Stimulated activated CD4-positive, alpha-beta T cell treated with anti-CD3 and anti-CD28 coated beads, Interleukin-2, amount 100 ng/mL, for 24 hours (primary cell): ENCODE measurements at places on chromosomes 5 and 9.

- DNase-seq = no peak
These were observed 18.1 kb downstream of the YTHDC2 start for GRCh38 chr5:113531481-113532159.

DNA sequence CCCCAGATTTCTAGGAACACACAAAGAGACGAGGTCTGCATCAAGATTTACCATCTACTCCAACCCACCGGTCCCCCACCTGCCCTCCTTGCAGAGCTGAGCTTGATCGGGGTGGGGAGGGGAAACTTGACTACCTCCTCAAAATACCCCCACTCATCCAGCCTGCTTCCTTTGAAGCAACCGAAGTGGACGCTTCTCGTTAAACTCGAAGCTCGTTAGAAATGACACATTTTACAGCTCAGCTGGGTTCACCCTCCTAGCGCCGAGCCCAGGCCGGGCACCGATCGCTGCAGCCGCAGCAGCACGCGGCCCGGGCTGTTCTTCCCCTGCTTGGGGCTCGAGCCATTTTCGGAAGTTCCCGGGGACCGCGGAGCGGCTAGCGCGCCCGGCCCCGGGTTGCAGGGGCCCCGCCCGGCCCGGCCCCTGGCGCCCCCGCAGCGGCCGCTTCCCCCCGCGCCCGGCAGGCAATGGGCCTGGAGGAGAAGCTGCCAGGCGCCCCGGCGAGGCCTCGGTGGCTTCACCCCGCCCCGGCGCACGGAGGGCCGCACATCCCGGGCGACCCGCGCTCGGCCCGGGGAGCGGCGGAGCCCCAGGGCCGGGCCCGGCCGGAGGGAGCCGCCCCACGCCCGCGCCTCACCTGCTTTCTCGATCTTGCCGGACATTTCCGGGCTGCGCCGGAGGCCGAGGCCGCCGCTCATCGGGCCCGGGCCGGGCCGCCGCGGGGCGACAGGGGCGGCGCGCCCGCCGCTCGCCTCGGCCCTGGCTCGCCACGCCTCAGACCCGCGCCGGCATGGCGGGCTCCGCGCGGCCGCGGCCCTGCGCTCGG, 530 bp downstream of the RAPGEF1 start:
- DNase-seq = peak; percentile 54

DNA sequence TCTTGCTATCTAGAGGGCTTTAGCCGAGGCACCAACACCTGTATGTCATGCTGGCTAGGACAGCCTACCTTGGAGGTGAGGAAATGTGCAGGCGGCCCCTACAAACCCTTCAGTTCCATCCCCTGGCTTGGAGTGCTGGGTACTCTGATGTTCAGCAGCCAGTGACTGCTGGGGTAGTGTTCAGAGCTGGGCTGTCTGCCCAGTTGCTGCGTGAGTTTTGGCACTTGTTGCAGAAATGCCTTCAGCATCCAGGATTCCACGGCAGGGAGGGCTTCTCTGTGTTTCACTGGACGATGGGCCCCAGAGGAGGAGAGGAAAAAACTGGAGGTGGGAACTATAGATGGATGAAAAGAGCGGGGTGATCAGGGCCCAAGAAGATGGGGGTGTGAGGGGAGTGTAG, 10.4 kb downstream of the SWI5 start:
- DNase-seq = no peak

- DNase-seq = no peak
These were observed 38.8 kb downstream of the SFXN1 start for GRCh38 chr5:175516933-175517823.

GRCh38 chr5:73201547-73202513, 28.8 kb downstream of the TMEM174 start:
- peak; percentile 77 for DNase-seq

DNA sequence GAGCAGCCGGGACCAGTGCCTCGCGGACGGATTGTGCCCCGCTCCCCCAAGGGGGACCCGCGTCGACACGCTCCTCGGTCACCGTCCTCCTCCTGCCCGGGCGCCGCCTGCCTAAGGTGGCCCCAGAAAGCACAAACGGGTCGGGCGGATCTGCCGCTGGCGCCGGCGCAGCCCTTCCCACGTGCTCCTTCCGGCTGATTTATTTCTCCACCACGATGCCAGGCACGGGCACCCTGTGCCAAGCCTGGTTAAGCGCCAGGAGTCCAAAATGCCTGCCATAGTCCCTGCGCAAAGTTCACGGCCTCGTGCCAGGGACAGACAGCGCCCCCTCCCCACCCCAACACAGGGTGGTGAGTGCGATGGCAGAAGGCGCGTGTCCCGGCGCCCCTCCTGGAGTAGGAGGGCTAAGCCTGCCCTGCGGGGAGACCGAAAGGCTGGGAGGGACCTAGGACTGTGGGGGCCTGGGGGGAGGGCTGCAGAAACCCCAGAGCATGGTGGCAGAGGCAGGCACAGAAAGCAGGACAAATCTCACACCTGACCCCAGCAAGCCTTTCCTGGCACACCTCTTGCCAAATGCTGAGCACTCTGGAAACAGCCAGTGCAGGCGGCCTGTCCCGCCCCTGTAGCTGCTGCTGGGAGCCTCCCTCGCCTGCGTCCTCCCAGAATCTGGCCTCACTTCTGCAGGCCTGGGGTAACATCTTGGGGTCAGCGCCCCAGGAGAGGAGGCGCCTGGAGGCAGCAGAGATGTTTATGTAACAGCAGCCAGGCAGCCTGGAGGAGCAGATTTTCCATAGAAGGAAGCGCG, 1.1 kb upstream of the NOTCH1 start:
- peak; percentile 61 for DNase-seq

DNA sequence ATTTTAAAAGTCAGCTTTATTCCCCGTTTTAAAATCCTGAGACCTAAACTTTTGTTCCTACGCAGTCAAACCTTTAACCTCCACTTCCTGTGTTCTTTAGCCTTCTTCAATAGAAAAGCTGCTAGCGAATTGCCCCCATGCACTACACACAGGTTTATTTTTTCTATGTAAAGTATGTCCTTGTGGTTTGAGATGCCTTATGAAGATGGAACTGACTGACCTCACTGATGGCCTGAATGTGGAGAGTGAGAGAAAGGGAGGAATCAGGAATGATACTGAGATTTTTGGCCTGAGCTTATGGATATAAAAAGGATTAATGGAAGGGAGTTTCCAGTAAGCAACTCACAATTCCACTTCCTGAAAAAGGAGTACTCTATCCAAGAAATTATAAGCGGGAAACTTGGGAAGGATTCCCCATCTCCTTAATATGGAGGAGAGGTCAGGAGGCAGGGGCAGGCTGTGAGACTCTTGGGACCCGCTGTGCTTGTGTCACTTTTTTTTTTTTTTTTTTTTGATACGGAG, 89.5 kb downstream of the UGCG start:
- DNase-seq = no peak

GRCh38 chr5:174573221-174573994, 151.0 kb upstream of the MSX2 start:
- DNase-seq = no peak
